Activated naive CD8-positive, alpha-beta T cell treated with anti-CD3 and anti-CD28 coated beads for 36 hours (primary cell): ENCODE measurements at places on chromosomes 13 and 19. TPM values are rescaled to one million over a fixed set of nuclear protein-coding genes. Genes with fewer than 3 reads are reported as not detected.

DNA sequence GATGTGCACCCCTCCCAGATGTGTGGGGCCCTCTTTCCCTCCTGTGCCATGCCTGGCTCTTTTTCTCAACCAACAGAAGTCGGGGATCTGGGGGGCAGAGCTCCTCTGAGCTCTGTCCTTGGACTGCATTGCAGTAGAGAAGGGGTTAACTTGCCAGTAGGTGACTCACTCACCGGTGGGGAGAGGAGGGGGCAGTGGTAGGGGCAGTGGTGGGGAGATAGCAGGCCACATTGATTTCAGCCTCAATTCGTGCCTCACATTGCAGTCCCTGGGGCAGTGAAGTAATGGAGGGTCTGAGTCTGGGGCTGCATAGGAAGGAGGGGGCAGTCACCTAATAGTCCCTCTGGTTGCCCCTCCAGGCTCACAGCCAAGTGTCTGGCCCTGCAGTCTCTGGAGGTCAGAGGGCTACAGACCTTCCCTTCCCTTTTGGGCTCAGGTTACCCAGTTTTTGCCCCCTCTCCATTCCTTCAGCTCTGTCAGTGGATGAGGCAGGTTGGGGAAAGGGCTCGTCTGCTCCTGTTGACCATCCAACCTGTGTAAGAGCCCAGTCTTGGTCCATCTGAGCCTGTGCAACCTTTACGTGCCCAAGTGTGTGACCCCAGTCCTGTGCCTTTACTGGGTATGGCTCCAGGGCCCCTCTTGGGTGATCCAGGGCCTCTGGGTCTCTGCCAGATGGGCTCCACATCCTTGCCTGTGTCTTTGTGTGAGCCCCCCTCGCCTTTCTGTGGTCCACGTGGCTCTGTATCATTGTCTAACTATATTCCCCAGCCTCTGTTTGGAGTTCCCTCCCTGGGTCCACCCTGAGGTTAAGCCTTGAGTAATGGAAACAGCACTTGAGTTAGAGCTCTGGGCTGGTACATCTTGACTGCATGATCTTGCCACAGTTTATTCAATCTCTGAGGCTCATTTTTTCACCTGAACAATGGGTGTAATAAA lies 13.0 kb downstream of the CIC start:
- no peak for DNase-seq

DNA sequence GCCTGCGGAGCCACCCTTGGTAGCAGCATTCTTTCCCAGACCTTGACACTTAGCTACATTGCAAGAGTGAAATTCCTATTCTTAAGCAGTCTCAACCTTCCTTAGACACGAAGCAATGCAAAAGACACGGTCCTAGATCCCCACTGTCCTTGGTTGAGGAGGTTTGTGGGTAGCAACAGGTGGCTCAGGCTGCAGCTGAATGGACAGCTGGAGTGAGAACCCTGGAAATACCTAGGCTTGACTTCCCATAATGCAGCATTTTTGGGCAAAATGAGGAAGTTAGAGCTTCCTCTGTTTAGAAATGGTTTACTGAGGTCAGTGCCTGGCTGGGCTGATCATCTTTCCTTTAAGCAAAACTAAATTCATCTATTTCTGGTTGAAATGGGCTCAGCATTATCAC lies 296.6 kb downstream of the RFC3 start:
- DNase-seq, result no peak

GRCh38 chr19:17504456-17504855 lies 7.0 kb upstream of the PGLS start:
- DNase-seq, result no peak

DNA sequence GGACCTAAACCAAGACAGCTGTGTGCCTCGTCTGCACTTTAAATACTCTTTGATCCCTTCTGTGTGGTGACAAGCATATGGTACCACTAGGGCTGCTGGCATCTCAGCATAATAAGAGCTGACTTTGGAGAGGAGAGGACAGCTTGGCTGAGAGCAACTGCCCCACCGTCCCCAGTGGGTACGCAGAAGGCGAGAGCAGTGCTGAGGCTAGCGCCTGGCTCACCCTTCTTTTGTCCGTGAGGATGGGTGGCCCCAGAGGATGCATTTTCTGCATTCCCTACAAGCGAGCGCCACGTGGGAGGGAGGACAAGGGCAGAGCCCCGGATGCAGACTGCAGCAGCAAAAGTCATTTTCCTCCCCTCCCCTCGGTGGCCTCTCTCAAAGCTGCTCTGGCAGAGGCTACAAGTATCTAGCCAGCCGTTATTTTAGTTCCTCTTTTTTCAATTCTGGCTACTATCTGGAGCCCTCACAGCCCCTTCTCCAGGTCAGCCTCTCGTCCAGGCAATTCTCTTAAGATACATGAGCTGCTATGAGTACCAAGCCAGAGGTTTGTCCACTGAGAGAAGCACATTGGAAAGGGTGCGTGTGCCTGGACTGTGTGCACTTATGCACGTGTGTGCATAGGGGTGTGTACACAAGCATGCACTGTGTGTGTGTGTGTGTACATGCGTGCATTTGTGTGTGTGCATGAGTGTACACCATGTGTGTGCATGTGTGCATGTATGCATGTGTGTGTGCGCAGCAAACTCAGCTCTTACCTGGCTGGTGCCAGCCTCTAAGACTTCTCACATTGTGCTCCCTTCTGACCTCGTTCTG lies 51.3 kb downstream of the RAB20 start:
- no peak for DNase-seq

GRCh38 chr19:22625266-22626035 lies 8.7 kb upstream of the ZNF492 start:
- DNase-seq, result no peak

- DNase-seq, result no peak
These were observed 374.6 kb downstream of the DACH1 start for GRCh38 chr13:71492346-71492871.

GRCh38 chr19:35755131-35755549 lies 1.7 kb downstream of the HSPB6 start:
- DNase-seq, result no peak

- no peak for DNase-seq
These were observed 17.7 kb downstream of the CCDC122 start for GRCh38 chr13:43861863-43862262.

- DNase-seq, result no peak
These were observed 796.8 kb upstream of the KLHL1 start for GRCh38 chr13:70905035-70905434.

GRCh38 chr19:5547881-5548280 lies 19.9 kb downstream of the TINCR start:
- peak; percentile 27 for DNase-seq

DNA sequence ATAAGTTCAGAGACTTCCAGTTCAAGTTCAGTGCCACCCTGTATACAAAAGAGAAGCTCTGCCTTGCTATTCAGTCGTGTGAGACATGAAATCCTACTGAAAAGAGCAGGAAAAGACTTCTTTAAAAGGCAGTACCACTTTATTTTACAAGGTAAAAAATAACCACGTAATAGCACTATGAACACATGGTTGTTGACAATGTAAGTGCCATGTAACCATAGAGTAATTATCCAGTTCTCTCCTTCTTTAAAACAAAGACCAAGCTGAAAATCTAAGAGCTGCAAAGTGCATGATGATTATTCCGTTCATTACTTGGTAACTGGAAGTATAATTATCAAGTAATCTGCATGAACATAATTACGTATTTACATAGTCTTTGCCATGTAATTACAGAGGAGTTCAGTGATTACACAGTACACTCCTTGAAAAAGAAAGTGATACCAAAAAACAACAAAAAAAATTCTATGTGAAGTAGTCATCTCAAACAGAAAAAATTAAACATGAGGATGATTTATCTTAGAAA lies 288.7 kb downstream of the EFNB2 start:
- DNase-seq, result no peak

The GAPDHS gene
- total RNA-seq, result not detected
